Heart left ventricle (tissue), 16 donors: ENCODE measurements at places on chromosomes 12 and 14.

DNA sequence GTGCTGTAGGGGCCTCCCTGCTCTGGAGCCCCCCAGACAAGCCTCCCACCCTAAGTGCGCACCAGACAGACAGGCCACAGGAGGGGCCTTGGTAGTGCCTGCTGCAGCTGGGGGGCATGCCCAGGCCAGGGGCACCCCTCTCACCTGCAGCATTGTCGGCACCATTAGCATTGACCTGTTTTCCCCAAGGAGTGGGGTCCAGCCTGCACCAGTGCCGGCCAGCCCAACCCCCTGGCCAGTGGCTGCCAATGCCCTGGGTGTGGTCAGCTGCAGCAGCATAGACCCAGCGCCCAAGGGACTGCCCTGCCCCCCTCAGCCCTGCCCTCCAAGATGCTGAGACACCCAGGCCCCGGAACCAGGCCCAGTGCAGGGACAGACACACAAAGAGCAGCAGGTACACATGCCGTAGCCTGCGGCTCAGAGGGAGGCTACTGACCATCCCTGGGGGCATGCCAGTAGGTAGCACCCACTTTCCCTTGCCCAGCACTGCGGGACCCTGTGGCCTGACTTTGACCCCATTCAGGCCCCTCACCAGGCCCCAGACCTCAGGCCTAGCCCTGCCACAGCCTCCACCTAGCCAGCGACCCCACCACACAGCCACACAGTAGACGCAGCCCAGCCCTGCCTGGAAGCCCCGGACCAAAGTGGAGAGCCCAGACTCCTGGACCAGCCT, 1.0 kb downstream of the AHNAK2 start:
- no peak for DNase-seq

- no peak for DNase-seq
These were observed 42.2 kb upstream of the ARID2 start for GRCh38 chr12:45687081-45688015.

- no peak for DNase-seq
These were observed 13.9 kb upstream of the MYH7 start for GRCh38 chr14:23449314-23449713.

- no peak for DNase-seq
These were observed 2.2 kb downstream of the VAMP1 start for GRCh38 chr12:6468283-6468575.

DNA sequence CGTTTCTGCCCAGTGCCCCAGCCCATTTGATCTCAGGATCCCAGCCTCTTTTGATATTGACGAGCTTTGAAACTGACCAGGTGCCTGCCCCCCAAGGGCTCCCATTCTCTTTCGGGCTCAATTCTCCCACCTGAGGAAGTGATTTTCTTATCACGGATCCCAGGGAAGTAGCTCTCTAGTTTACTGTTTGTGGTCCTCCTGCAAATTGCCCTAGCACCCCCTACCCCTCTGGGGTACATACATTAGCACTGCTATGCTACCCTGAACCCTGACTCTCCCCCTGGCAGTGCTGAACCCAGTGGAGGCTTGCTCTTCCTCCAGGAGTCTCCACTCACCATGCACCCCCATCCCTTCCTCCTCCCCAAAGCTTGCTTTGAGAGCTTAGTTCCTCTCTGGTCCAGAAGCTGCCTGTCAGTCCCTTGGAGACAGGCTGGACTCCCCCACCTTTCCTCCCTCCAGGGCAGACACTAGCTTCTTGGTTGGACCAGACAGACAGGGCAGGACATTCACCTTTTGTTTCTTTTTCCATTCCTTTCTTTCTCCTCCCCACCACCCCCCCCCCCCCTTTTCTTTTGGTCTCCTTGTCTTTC, 4.4 kb upstream of the TBX3 start:
- DNase-seq, result no peak

DNA sequence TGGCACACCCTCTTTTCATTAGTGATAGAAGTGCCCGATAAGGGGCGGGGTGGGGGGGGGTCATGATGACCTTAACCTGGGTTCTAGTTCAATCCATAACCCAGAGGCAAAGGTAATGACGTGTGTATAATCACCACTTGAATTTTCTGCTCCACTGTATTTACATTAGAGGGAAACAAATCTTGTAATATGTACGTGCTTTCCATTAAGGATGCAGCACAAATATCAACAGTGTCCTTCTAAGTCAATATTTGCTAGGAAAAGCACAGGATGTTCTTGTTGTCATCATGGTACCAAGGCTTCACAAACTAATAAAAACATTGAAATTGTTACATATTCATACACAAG, 121.2 kb upstream of the SLC38A2 start:
- DNase-seq, result no peak

- DNase-seq, result peak; percentile 48
These were observed 11.4 kb downstream of the EVL start for GRCh38 chr14:100076606-100077005.

DNA sequence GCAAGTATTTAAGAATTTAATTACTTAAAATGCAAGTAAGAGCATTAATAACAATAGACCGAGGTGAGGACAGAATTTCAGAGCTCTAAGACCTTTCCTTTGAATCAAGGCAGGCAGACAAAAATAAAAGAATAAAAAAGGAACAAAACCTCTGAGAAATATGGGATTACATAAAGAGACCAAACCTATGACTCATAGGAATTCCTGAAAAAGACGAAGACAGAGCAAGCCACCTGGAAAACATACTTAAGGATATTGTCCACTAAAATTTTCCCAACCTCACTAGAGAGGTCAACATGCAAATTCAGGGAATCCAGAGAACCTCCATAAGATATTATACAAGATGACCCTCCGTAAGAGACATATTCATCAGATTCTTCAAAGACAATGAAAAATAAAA, 325.1 kb downstream of the AEBP2 start:
- no peak for DNase-seq

GRCh38 chr14:74549588-74549987, 56.0 kb downstream of the ISCA2 start:
- DNase-seq, result peak; percentile 34

- DNase-seq, result no peak
These were observed 260.8 kb downstream of the SYT1 start for GRCh38 chr12:79125358-79125757.

GRCh38 chr12:72269491-72269890, 2.7 kb upstream of the TRHDE start:
- no peak for DNase-seq

GRCh38 chr12:12548713-12549112, 13.9 kb downstream of the DUSP16 start:
- no peak for DNase-seq

DNA sequence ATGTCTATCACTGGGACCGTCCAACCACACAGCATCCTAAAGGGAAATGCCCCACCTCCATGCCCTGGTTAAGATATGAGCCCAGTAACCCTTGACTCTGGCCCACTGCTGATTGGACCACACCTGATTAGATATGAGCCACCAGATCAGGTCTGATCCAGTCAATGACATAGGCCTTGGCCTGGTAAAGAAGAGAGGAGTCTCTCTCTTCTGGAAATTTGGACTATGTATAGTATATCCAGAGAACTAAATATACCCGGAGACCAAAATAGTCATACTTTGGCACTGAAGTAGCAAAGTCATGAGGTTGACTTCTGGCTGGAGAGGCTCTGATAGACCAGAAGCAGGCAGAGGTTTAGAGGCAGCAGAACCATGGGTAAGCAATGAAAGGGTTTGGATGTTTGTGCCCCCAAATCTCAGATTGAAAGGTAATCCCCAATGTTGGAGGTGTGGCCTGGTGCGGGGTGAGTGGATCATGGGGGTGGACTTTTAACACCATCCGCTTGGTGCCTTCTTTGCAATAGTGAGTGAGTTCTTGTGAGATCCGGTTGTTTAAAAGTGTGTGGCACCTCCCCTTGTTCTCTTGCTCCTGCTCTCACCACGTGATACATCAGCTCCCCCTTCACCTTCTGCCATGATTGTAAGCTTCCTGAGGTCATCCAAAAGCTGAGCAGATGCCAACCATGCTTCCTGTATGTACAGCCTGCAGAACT, 68.4 kb downstream of the HSPB8 start:
- peak; percentile 44 for DNase-seq

- no peak for DNase-seq
These were observed 126.9 kb upstream of the AMIGO2 start for GRCh38 chr12:47206450-47207339.

DNA sequence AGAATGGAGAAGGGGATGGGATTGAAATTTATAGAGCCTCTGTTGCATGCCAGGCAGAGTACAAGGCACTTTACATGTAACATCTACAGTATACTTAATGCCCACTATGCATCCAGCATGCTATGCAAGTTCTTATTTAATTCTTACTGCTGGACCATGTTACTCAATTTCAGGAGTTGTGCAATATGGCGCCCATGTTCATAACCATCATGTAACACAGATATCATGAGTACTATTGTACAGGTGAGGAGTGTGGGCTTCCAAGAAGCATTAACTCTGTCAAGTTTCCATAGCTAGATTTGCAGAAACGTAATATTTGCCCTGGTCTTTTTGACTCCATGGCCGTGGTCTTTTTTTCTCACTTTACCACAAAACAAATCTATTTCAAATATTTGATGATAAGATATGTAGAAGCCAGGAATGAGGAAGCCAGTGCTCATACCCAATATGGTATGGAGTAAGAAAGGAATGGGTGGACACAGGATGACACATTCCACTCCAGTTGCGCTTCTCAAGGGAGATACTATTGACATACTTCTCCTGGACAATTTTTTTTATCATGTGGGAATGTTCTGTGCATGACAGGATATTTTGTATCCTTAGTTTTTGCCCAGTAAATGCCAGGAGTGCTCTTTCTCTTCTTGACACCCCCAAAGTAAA, 191.8 kb downstream of the C12orf75 start:
- no peak for DNase-seq

DNA sequence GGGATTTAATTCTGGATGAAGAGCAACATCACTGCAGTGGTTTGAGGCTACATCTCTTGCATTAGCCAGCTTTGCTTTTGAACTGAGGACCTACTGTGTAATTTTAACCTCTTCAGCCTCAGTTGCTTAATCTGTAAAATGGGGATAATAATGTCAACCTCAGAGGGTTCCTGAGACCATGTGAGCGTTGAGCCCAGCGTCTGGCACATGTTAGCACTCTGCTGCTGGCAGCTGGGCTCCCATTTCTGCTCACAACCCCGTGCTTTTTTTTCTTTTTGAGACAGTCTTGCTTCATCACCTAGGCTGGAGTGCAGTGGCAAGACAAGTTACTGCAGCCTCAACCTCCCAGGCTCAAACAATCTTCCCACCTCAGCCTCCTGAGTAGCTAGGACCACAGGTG, 31.6 kb downstream of the TESC start:
- no peak for DNase-seq

DNA sequence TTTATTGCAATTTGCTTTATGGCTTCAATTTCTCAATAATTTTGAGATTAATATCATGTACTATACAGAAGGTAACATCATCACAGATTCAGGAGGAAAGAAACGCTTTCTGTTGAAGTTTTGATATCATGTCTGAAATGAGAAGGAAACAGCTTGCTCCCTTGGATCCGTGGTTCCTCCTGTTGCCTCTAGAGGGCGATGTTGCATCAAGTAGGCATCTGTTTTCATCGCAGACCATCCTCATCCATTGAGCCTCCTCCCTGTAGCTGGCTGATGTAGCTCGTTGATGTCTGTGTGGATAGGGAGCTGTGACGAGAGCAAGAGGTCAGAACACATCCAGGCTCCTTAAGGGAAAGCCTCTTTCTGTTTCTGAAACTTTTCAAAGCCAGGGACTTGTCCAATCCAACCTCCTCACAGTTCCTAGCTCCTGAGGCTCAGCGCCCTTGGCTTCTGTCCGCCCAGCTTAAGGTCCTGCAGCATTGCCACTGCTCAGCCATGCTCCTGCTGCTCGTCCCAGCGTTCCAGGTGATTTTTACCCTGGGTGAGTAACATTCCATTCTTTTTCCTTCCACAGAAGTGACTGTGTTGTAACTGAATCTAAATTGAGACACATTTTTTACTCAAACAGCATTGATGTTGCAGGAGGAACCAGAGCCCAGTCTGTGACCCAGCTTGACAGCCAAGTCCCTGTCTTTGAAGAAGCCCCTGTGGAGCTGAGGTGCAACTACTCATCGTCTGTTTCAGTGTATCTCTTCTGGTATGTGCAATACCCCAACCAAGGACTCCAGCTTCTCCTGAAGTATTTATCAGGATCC, 304.8 kb upstream of the OR4E1 start:
- no peak for DNase-seq

GRCh38 chr14:69259527-69260189, at the start of gene GALNT16:
Gene GALNT16 (plus strand): TSS chr14:69260158. CDS start chr14:69260291, 133 bp downstream.
- peak; percentile 73 for DNase-seq

- DNase-seq, result no peak
These were observed 359.2 kb upstream of the ATP2B1 start for GRCh38 chr12:90067791-90068190.

- no peak for DNase-seq
These were observed 6.6 kb upstream of the SLC6A13 start for GRCh38 chr12:269191-269590.
